Suppressor macrophage treated with lipopolysaccharide for 4 hours (primary cell): ENCODE measurements at places on chromosomes 12 and 14.

DNA sequence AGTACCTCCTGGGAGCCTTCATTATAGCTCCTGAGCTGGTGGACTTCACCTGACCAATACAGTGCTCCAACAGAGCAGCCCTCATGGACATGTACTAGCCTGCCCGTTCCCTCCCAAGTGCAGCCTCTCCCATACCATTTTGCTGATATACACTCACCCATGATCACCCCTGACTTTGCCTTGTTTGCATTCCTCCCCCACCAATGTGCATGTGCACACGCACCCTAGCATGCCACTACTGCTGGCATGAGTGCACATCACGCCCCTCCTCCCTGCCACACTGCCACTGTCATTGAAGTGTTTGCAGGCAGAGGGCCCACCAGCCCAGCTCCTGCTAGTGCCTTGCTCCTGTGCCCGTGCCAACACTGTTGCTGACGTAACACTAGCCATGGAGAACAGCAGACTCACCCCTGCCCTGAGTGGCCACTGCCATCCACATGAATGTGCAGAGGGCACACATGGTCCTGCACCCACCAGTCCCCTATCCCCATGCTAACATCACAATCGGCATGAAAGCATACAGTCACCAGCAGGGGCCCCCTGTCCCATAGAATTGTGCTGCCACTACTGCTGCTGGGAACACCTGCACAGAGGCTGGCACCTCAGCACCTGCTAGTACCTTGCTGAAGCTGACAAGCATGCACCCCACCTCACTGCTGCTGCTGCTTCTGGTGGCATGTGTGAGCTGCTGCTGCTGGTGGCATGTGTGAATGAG, 110.3 kb downstream of the SINHCAF start:
- no peak for DNase-seq

- no peak for DNase-seq
These were observed 61.2 kb upstream of the DIO3 start for GRCh38 chr14:101500061-101500460.

- DNase-seq: no peak
These were observed 262.0 kb upstream of the TMPO start for GRCh38 chr12:98253207-98254037.

DNA sequence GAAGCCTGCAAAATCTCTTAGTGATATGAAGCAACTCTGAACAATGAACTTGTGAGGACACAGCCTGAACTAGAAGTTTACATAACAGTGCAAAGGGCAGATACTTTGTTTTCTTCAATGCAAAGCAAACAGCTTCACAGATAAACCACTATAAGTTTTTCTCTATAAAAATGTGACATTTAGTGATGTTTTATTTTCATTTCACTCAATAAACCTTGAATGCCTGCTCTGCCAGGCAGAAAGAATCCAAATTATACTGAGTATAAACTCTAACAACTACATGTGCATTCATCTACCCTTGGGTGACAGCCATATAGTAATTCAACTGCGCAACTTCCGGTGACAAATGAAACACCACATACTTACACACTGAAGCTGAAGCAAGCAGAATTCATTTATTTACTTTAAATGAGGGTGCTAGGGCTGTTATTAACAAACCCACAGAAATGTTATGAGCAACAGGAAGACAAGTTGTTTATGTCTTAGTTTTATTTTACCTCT, 10.3 kb downstream of the DCP1B start:
- DNase-seq: no peak

GRCh38 chr14:95313190-95313589, 6.5 kb downstream of the CLMN start:
- DNase-seq: peak; percentile 24

- peak; percentile 74 for DNase-seq
These were observed 36.4 kb downstream of the PDE3A start for GRCh38 chr12:20404576-20405346.

DNA sequence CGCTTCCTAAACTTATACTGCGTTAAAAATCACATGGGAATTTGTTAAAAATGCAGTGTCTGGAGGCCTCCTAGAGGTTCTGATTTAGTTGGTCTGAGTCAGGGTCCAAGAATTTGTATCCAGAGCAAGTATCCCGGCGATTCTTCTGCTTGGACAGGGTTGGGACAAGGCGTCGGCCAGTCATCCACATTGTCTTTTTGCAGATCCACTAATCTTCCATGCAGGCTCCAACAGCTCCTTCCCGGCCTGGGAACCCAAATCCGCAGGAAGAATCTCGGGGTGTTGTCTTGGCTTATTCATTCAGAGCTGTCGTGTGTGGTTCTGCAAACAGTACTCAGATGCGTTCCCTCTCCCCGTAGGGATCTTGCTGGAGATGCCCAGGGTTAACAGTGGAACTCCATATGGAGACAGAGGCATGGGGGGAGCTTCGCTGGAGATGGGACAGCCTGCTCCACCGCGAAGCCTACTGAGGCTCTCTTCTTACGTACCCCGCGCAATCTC, 25.3 kb downstream of the GPRC5D start:
- DNase-seq: no peak

- DNase-seq: no peak
These were observed 233.4 kb downstream of the TMEM132D start for GRCh38 chr12:129670256-129670920.

DNA sequence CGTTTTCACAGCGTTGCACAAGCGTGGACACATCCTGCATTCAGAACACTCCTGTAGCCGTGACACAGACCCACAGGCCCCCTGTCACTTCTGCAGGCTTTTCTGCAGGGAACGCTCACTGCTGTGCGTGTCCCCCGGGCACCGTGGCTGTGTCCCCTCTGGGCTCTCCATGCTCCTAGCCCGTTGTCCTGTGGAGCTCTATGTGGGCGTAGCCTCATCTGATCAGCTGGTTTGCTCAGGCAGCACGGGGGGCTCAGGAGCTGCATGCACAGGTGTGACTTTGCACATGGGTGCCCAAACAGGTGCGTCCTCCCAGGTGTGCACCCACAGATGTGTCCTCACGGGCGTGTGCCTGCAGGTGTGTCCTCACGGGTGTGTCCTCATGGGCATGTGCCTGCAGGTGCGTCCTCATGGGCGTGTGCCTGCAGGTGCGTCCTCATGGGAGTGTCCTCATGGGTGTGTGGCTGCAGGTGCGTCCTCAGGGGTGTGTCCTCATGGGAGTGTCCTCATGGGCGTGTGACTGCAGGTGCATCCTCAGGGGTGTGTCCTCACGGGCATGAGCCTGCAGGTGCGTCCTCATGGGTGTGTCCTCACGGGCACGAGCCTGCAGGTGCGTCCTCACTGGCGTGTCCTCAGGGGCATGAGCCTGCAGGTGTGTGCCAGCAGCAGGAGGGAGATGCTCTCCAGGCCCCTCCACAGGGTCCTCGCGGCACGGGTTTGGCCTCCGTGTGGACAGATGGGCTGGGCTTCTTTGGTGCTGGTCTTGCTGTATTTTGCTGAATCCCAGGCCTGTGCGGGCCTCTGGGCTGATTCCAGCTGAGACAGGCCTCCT, 17.5 kb downstream of the MTA1 start:
- no peak for DNase-seq

DNA sequence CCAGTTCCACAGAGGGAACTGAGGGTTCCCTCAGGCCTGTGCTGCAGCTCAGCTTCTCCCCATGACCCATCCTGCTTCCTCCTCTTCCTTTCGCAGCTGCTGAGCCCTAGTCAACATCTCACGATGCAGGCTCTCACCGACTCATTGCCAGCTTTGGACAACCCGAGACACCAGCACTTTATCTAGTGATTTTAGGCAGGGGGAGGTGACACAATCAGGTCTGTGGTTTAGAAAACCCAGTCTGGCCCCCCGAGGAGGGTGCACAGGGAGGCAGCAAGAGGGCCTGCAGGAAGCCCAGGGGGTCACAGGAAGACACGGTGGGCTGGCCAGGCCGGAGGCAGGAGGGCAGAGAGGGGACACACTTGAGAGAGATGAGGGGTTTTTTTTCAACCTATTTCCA, 35.4 kb downstream of the DIO3 start:
- no peak for DNase-seq

GRCh38 chr14:94043111-94043755, 17.1 kb downstream of the OTUB2 start:
- no peak for DNase-seq

GRCh38 chr12:2288471-2288870, 235.7 kb downstream of the CACNA1C start:
- no peak for DNase-seq

DNA sequence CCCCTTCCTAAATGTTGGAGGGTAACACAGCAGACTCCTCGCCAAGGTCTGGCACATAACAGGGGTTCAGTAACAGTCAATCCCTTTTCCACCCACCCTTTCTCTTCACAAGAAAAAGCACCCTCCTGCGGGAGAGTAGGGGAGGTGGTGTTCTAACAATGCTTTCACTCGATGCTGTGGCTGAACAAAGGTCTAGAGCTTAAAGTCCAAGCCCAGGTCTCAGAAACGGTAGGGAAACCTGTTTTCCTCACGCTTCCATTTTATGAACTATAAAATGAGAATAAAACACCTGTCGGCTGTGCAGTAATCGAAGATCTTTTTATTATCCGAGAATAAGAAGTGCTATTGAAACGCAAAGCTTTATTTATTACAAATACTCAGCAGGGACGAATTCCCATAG, 20.9 kb upstream of the CACNA2D4 start:
- no peak for DNase-seq

- peak; percentile 2 for DNase-seq
These were observed 121.2 kb downstream of the PTPRQ start for GRCh38 chr12:80565271-80565670.

DNA sequence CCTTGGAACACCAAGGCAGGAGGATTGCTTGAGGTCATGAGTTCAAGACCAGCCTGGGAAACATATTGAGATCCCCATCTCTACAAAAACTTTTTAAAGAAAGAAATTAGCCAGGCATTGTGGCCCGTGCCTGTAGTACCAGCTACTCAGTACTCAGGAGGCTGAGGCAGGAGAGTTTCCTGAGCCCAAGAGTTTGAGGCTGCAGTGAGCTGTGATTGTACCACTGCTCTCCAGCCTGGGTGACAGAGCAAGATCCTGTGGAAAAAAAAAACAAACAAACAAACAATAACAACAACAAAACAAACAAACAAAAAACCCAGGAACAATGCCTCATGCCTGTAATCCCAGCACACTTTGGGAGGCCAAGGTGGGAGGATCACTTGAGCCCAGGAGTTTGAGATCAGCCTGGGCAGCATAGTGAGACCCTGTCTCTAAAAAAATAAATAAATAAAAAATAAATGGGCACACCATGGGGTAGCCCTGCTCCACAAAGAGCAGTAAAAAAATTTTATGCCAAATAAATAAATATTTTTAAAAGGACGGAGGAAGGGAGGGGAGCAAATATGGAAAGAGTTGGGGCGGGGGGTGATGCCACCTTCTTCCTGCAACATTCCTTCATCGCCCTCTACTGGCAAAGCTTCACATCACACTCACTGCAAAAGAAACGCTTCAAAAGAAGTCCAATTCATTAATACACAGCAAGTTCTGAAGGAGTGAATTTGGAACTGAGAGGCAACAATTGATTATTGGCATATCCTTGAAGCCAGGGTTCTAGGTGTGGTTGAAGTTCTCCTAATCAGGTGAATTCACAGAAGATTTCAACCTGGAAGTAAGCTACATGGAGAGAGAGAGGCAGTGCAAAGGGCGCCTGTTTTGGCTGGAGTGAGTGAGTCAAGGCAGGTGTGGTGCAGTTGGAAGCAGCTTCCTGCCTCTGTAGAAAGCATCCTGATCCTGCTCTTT, 8.8 kb upstream of the GNPTAB start:
- peak; percentile 77 for DNase-seq

DNA sequence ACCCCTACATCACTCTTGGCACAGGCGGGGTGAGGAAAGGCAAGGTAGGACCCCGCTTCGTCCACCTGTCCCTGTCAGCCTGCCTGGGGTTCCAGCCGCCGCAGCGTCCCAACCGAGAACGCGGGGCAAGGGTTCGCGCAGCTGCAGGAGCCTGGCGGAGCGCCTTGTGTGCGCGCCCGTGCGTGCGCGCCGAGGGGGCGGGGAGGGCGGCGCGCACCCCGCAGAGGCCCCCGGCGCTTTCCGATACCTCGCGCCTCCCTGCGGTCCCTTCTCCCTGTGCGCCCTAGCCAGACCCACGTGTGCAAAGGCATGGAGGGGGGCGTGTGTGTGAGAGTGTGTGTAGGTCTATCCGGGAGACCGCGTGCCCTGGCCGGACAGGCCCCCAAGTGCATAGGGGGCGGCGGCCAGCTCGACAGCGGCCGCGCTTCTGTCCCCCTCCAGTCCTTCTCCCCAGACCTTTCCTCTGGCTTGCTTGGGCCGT, 122.4 kb downstream of the TSPAN9 start:
- no peak for DNase-seq

DNA sequence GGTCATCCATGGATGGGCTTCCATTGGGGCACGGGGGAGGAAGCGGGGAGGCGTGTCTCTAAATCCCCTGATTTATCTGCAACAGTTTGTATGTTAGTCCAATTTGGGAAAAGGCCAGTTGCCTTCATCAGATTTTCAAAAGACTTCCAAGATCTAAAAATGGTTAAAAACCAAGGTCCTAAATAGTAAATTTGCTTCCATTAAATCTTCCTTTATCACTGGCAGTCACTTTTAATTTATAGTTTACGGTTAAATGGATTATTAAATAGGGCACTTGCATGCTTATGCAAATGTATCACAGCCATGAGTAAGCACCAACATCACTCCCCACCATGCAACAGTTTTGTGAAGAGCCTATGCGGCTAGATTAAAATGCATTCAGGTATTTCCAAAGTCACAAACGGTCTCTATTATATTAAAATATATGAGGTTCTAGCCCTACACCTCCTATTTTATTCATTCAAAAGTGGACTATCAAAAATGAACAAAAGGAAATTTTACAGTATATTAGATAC, 108.2 kb upstream of the GPHB5 start:
- DNase-seq: no peak

- DNase-seq: peak; percentile 88
These were observed 708 bp upstream of the ZBTB42 start for GRCh38 chr14:104800015-104800770.

DNA sequence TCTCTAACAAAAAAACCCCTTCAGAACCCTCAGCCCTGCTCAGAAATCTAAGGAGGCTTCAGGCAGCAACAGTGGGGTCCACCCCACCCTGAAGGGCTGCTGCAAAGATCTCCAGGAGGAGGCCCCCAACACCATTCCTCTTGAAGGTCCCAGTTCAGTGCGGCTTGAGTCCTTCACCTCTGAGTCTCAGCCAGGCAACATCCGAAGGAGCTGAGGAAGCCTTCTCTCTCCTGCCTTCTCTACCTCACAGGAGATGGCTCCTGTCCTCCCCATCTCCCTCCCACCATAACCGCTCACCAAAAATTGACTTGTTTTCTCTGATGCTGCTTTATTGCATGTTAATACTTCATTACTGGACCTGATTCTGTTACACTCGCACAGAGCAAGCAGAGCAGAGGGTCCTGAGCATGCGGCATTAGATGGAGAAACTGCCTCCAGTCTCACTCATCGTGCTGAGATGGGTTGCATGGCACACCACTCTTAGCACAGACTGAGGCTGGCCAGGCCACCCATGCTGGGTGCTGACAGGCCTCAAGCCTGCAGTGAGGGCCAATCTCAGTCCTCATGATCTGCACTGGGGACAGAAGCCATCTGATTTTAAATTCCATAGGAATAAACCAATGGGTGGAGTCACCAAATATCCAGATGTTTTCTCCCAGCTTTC, 224.8 kb downstream of the CACNA1C start:
- no peak for DNase-seq
